GM19239 (cell line): ENCODE measurements at places on chromosomes 12 and 14.

DNA sequence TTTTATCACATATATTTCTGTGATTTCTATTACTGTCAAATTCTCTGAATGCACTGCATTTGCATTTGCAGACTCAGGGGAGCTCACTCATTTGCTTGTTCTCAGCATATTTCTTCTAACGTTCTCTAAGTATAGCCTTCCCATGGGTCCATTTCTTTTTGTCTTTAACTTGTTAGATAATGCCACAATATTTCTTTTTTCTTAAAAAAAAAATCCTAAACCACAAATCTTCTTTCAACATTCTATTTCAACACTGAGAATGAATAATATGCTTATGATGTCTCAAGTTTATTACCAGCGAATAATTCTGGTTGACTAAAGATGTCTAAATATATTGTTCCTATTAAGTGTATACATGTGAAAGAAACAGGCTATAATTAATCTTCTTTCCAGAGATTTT lies 200.2 kb downstream of the ANO6 start:
- no peak for DNase-seq

DNA sequence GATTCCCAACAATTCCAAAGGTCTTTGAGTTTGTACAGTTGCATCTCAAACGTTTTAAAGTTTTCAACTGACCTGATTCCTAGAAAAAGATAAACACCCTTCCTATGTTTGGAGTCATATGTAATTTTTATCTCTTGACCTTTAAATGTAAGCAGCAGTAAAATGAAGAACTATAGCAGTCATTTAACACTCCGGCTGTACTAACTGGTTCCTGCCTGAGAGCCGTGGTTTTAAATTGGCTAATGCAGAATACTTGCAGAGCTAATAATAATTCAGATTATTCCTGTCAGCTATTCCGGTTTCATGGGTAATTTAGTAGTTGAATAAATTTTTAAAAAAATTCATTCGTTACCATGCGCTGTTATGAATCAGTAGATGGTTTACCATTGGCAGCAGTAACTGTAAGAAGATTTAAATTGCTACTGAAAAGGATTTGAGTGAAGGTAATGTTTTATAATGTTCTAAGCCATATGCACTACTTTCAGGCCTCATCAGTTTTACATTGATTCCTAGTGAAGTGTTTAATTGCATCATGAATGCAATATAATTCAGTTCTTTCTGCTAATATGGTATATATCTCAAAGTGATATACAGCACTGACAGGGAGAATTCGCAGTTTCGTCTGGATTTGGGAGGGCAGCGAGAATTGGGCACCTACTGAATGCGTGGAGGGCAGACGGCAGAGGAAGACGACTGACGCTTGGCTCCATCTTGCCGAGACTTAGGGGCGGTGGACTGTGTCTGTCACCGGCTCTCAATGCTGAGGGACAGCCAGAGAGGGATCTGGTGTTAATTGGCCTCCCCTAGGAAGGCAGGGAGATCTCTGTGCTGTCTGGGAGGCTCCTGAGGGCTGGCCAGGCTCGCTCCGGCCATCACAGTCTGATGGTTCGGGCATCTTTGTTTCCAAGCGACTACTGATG lies 217.7 kb downstream of the PHETA1 start:
- DNase-seq: no peak

DNA sequence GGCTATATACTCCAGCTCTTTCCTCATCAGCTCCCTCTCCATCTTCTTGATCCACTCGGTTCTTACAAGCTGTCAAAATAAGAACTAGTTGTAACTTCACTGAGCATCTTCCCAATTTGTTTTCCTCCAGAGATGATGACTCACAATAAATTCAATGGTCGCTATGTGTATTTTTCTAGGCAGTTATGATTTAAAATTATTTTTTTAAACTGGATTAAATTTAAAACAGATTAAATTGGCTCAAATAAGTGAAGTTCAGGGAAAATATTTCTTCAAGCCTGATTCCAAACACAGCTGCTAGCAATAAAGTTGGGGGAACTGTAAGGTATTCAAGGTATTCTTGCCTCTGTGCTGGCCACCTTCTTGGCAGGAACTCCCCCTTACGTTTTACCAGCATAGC lies 717.7 kb upstream of the USP15 start:
- no peak for DNase-seq

DNA sequence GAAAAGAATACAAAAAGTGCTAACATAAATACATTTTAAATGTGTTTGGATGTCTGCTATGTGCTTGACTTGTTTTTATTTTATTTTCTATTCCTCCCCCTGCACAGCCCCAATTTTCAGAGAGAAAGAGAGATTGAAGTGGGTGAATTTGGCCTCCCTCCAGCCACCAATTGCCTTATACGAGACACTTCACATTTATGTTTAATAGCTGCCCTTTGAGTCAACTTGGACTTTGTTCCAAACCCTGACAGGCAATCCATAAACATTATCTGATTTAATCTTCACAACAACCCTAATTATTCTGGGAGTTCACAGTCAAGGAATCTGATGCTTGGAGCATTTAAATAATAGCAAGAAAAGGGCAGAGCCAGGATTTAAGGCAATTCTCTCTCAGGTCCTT lies 161.7 kb downstream of the SLC15A4 start:
- no peak for DNase-seq

DNA sequence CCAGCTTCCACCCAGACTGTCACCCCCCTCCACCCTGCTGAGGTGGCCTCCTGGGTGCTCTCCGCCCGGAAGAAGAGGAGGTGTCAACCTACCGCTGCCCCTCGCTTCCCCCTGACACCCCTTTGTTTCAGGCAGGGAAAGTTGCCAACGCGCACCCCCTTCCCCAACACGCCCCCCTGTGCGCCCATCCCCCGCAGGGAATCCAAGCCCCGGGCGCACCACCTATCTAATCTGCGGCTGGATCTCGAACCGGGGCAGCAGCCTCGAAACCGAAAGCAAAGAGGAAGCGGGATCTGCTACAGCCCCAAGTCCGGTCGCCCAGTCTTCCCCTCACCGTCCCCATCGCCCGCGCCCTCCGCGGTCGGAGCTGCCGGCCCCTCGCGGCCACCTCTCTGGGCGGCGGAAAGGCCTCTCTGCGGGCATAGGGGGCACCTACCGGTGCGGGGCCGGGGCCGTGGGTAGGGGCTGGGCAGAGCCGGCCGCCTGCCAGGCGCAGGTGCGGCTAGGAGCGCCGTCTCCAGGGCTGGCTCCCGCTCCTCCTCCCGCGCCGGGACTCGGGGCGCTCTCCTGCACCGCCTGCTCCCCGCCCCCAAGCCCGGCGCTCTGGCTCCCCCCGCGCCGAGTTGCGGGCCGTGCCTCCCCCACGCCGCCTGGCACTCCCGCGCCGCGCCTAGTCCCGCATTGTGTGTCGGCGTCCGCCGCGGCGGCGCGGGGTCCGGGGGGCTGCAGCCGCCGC lies 18.3 kb upstream of the PLEKHH1 start:
- DNase-seq: peak; percentile 78

DNA sequence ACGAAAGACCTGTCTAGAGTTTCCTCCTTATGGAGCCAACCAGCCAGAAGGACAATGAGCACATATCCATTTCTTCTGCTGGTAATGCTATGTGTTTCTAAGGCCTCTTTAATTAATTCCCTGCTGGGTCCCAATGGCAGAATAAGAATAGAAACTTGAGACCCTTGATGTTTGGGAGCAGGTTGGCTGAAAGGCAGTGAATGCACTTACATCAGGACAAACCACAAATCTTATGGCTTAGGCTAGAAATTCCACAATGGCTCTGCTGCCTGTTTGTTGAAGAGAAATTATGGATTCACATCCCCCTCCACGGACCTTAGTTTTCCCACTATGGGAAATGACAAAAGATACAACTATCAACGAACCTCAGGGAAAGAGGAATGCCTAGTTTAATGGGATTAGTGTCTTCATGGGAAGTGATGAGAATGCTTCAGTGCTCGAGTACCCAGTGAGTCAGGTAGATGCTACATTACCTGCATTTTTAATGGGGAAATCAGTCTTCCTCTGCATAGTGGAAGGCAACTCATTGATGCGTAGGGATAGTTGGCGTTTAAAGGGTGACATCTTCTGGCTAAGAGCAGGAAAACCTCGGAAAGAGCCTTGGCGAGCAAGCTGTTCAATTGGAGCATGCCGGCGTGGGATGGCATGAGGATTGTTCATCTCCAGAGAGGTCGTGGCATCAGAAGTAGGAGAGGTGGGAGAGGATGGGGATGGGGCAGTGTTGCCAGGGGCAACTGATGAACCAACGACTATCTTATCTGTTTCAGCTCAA lies 46.5 kb downstream of the PAPLN start:
- DNase-seq: no peak

- DNase-seq: no peak
Measured at GRCh38 chr12:42510823-42511222, 78.7 kb downstream of the PRICKLE1 start.

GRCh38 chr12:111664961-111665865 lies 20.5 kb downstream of the BRAP start:
- DNase-seq: no peak

DNA sequence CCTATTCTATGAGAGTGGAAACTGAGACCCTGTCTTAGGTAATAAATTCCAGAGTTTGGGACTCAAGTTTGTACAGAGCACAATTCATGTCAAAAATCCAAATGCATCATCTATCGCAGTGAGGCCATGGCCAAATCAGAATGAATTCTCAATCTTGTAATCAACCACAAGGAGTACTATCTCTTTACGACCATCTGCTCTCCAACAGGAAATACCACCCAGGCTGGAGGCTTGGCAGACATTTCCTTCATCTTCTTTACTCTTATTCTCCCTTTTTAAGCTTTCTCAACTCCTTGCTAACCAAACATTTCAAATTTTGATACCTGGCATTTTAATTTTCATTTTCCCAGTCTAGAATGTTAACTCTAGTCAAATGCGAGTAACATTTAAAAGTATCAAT lies 32.7 kb upstream of the RNU6-7 start:
- DNase-seq: no peak

DNA sequence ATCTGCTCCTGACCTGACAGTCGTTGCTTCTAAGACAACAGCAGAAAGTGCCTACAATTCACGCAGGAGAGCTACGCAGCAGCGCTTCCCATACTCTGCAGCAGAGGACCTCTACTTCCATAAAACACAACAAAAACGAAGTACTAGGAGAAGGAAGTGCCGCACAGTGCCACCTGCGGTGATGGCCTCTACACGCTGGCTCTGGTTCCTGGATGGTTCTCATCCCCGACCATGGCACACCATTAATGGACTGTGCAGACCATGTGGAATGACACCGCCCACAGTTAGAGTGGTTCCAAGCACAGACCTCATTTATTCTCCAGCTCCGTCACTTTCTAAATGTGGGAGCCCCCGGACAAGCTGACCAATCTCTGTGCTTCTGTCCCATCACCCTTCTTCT lies 28.3 kb downstream of the TPCN1 start:
- no peak for DNase-seq
